ENCODE measurements at places on chromosomes 3 and 15.

- DNase-seq = no peak
Observed at GRCh38 chr3:1616744-1617143, 481.9 kb upstream of the CNTN4 start.

- DNase-seq = no peak
Observed at GRCh38 chr3:64548200-64548889, 139.5 kb downstream of the ADAMTS9 start.

DNA sequence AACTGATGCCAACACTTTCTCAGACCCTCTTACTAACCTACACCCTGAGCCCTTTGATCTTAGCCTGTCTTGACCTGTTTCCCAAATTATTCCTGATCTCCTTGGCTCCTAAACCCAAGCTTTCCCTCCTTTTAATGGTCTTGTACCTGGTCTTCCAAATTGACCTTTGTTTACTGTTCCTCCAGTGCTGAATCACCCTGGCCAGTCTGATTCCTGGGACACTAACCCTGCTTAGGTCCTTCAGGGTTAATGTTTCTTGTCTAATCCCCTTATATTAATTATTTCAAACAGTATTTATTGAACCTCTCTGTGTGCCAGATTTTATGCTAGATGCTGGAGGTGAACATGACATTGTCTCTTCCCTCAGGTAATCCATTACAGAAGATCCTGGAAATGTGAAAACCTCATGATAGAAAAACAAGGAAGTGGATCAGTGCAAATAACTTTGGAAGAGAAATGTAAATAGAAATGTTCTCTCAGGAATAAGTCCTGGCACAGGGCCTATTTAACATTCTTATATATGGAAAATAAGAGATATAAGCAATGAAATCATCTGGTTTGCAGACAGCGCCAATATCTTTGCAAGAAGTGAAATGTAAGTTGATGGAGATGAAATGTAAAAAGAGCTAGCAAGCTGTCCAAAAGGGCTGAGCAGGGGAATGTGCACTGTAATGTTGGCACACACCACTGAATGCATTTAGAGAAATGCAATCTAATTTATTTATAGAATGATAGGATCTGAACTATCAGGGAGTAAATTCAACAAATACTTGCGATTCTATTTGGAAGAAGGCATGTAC lies 20.7 kb downstream of the HGD start:
- DNase-seq = no peak

- DNase-seq = no peak
Observed at GRCh38 chr3:177930771-177931170, 605.5 kb upstream of the KCNMB2 start.

DNA sequence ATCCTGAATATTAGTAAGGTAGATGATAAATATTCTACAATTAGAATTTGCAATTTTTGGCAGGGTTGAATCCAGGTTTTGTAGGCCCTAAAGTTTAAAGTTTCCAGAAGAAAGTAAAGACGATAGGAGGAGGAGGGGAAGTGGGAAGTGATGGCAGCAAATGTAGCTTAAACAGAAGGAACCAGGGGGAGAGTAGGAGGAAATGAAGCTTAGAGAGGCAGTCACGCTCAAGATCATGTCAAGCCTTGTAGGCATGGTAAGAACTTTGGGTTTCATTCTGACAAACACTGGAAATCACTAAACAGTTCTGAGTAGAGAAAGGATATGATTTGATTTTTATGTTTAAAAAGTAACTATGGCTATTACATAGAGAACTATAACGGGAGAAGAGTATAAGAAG lies 63.9 kb downstream of the NR2E3 start:
- DNase-seq = no peak

DNA sequence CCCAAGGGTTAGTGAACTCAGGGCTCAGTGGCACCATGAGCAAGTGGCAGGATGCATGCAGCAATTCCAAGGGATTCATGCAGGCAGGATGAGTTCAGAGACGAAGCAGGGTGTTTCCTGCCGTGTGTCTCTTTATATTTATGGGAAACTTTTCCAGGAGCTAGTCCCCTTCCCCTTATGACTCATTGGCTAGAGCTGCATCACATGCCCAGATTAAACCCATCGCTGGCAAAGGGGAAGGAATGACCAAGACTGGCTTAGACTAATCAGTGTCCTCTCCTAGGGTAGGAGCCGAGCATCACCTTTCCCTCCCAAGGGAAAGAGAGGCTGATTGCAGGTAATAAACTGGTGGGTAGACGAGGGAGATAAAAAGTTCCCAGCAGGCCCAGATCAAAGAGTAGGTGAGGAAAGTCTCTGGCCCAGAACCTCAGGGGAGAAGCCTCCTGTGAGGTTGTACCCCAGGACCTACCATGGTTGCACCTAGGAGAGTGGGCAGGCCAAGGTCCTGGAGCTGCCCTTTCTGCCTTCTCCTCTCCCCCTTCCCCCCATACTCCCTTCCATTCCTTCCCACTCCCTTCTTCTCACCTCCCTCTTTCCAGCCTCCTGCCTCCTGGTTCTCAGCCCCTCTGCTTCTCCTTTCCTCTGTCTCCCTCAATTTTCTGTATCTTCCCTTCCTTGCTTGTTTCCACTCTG lies 67.8 kb upstream of the ITGA11 start:
- DNase-seq = no peak

- peak; percentile 35 for DNase-seq
Observed at GRCh38 chr15:34336991-34337556, 507 bp downstream of the SLC12A6 start.

DNA sequence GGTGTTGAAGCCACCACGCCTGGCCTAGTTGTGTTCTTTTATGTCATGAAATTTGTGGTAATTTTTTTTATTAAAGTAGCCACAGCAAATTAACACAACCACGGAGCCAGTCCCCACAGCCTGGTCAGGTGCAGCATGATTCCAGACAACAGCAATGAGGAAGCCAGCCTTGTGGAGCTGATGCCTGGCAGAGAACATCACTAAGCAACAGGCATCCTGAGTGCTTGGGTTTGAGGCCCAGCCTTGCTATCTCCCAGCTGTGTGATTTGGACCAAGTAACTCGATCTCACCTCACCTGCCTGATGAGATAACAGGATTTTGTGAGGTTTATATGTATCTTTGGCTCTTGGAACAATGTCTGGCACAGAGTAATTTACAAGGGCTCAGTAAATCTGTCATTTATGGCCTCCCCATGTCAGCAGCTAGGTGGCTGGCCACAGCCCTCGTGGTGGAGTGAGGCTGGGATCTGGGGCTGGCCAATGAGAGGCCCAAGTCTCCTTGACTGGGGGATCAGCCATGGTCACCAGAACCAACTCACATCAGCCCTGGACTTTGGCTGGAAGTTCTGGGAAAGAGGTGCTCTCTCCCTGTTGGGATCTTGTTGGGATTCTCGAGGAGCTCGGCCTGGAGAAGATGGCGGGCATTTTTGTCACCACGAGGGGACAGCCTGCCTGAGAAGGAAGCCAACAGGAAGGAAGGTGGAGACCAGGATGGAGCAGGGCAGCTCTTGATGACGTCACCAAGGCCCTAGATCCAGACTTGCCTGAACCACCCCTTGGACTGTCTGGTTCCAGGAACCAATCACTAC lies 22.8 kb upstream of the FLNB start:
- no peak for DNase-seq

DNA sequence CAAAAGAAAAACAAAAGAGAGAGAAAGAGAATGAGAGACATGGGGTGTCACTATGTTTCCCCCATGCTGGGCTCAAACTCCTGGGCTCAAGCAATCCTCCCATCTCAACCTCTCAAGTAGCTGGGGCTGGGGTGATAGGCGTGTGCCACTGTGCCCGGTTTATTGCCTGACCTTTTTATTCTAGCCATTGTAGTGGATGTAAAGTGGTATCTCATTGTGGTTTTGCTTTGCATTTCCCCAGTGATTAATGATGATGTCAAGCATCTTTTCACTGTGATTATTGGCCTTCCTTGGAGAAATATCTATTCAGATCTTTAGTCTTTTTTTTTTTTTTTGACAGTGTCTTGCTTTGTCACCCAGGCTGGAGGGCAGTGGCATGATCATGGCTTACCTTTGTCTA lies 37.7 kb upstream of the GK5 start:
- DNase-seq = no peak

- DNase-seq = no peak
Observed at GRCh38 chr3:84077479-84077878, 881.3 kb upstream of the CADM2 start.

DNA sequence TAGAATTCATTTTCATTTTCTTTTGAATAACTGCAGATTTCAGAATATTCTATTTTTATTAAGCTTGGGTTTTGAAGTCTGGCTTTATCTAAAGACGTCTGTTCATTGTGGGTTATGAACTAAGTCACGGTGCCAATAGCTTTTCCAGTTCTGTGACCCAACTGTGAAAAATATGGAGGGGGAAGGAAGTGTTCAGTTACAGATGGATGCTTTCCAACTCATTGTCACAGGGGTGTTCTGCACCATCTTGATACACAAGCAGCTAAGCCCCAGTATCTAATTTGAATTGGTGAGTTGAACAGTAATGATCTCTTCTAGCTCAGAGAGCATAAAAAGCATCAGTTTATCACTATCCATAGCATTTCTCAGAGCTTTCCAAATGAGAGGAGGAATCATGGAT lies 710.6 kb downstream of the EDEM1 start:
- no peak for DNase-seq

DNA sequence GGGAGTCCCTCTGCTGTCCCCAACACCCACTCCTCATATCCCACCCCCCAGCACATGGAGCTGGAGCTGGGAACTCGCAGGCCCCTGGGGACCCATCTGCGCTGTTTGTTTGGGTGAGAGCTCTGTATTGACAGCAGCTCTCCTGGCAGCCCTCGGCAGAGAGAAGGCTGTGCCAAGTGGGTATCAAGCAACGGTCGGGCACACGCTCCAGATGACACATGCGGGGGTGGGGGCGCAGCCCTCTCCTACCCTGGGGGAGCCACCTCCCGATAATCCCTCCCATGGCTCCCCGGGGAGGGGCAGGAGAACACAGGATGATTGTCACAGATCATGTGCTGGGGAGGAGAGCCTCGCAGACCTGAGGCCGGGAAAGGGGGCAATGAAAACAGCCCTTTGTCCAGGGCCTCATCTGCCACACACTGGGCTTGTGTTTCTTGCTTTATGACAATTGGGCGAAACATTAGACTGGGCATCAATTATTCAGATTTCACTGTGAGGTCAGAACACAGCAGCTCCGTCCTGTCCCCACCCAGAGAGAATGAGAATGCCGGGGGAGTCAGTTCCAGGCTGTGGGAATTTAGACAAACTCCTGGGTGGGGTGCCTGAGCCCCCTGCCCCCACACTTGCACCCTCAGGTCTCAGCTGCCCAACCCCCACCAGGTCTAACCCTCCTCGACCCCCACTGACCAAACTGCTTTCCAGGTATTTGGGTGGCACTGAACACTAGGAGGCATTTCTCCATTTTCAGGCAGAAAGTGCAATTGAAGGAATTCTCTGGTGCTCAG lies 46.4 kb upstream of the KLF13 start:
- DNase-seq = peak; percentile 94

GRCh38 chr15:35680951-35681350 lies 135.0 kb upstream of the DPH6 start:
- DNase-seq = no peak
